ENCODE measurements at places on chromosomes 7 and 10.

DNA sequence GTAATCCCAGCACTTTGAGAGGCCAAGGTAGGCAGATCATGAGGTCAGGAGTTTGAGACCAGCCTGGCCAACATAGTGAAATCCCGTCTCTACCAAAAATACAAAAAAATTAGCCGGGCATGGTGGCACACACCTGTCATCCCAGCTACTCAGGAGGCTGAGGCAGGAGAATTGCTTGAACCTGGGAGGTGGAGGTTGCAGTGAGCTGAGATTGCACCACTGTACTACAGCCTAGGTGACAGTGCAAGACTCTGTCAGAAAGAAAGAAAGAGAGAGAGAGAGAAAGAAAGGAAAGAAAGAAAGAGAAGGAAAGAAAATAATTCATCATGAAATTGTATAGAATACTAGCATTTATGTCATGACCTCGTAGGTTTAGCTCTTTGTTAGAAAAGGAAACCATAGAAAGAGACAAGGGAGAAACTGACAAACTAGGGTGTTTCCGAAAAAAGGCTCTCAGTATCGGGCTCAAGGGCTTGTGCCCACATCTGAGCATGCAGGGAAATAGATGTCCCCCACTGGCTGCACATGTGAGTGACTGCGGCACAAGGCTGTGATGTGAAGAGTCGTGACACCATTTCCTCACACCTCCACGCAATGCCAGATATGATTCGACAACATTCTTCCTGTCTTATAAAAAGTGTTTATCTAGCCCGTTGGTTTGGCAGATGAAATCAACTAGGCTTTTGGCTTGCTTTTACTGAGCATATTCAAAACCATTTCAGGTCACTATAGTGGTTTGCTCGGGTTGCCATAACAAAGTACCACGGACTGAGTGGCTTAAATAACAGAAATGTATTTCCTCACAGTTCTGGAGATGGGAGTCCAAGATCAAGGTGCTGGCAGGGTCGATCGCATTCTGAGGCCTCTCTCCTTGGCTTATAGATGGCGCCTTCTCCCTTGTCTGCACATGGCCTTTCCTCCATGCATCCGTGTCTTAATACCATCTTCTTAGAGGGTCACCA, 2.0 kb downstream of the SRGN start:
- DNase-seq = no peak

DNA sequence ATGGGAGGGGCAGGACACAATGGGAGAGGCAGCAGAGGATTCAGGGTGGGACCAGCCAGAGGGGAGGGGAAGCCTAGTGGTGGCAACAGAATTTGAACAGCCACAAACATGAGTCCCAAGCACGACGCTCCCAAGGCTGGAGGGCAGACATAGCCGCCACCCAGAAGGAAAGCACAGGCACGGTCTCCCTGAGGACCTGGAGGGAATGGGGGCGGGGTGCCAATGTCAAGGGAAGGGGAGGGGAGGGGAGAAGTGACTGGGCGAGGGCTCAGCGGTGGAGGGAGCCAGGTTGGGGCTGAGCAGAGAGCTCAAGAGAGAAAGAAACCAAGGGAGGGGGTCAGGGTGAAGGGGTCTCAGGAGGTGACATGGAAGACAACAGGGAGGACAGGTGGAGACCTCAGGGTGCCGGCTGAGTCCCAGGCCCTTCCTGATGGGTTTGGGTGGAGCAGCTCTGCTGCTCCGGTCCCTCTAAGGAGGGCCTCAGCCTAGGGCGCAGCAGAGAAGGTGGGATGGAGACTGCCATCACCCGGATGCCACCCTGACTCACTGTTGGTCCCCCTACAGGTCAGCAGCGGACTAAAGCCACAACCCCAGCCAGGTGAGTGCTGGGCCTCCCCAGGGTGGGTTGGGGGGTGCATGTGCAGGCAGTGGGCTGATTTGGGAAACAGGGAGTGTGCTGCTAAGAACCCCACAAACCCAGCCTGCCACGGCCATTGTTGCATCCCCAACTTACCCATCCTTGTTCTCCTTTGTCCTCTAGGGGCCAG, 24.2 kb downstream of the PILRA start:
- DNase-seq = no peak

GRCh38 chr10:71998119-71998839, 34.1 kb downstream of the CHST3 start:
- no peak for DNase-seq

DNA sequence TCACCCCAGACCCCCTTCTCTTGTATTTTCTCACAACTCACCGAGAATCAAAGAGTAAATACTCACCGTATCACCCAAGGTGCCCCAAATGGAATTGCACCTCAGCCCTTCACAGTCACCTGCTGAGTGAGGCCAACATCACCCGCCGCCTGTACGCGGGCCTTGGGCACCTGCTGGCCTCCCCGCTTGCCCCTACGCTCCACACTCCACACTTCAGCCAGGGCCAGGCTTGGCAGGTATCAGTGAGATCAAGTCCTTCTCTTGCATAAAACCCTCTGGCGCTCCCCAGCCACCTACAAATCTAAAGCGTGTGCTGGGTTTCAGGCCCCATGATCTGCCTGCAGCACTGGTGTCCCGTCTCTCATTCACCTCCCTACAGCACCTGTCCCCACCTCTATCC, 300.6 kb downstream of the GFRA1 start:
- DNase-seq = no peak

DNA sequence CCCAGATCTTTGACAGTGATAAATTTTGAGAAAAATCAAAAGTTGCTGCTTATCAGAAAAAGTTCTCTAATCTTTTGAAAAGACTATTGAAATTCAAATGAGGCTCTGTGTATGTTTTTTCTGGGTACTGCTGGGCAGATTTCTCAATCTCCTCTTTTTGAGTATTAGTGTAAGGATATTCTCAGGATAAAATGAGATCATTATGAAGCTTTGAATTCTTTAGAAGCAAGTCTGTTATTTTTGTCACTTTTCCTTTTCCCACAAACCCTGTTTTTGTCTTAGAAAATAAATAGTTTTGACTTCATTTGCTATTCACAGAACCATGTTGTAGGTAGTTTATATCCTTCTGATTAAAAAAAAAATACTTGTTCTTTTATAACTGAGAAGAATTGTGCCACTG, 7.9 kb downstream of the STAM start:
- DNase-seq = no peak

DNA sequence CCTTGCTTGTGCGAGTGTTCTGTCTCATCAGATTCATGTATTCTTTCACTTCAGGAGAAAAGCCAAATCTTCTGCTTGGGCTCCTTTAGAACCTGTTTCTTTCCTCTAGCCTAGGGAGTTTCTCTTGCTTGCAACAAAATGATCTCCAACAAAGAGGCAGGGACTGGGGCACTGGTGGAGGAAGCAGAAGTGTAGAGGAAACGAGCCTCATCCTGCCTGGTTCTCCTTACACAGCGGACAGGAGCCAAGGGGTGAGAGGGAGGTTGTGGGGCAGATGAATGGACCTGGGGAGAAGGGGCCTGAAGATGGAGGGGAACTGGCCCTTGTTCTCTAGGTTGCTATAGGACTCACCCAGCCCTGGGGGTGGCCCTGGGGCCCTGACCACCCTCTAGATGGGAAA, 141.1 kb downstream of the PKD1L1 start:
- DNase-seq = no peak

DNA sequence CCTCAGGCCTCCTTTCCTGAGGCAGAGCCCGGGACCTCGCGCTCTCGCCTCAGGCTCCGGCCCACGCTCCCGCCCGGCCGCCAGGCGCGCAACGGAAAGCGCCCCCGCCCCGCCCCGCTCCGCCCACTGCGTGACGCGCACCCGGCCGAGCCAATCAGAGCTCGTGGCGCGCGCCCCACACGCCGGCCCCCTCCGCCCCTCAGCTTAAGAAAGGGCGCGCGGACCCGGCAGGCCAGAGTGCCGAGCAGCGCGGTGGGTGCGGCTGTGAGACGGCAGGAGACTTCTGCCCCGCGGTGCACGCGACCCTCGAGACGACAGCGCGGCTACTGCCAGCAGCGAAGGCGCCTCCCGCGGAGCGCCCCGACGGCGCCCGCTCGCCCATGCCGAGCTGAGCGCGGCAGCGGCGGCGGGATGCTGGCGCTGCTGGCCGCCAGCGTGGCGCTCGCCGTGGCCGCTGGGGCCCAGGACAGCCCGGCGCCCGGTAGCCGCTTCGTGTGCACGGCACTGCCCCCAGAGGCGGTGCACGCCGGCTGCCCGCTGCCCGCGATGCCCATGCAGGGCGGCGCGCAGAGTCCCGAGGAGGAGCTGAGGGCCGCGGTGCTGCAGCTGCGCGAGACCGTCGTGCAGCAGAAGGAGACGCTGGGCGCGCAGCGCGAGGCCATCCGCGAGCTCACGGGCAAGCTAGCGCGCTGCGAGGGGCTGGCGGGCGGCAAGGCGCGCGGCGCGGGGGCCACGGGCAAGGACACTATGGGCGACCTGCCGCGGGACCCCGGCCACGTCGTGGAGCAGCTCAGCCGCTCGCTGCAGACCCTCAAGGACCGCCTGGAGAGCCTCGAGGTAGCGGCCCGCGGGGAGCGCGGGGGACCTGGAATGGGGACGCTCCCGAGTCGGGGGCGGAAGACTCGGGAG, at the start of gene NPTX2:
NPTX2 (plus strand) TSS at position 235 of the 909 bp plus-strand sequence; CDS start at position 412, 177 bp downstream.
- DNase-seq = peak; percentile 62

GRCh38 chr10:54234832-54235231, 566.2 kb downstream of the PCDH15 start:
- no peak for DNase-seq

GRCh38 chr7:142626420-142627035, 122.7 kb upstream of the PRSS1 start:
- DNase-seq = peak; percentile 71

- no peak for DNase-seq
Observed at GRCh38 chr7:151283302-151283701, 34.8 kb upstream of the SMARCD3 start.

GRCh38 chr7:107494315-107494751, 24.5 kb downstream of the GPR22 start:
- no peak for DNase-seq

- no peak for DNase-seq
Observed at GRCh38 chr10:31620226-31621151, 301.5 kb downstream of the ZEB1 start.

DNA sequence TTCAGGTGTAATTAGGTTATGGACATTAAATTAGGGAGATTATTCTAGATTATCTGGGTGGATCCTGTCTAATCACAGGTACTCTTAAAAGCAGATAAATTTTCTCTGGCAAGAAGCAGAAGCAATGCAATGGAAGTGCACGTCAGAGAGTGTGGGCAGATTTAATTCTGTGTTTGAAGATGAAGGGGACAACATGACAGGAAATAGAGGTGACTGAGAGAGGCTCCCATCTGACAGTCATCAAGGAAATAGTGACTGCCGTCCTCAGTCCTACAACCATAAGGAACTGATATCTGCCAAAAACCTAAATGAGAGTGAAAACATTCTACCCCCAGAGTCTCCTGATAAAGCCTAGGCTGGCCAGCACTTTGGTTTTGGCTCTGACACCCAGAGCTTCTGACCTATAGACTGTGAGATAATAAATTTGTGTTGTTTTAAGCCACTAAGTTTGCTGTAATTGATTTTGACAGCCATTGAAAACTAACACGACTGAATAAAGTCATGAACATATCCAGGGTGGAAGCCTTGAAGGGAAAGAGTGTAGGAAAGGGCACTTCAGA, 30.5 kb upstream of the DDX50 start:
- no peak for DNase-seq

- DNase-seq = peak; percentile 54
Observed at GRCh38 chr7:106462365-106462859, 177.6 kb upstream of the NAMPT start.

DNA sequence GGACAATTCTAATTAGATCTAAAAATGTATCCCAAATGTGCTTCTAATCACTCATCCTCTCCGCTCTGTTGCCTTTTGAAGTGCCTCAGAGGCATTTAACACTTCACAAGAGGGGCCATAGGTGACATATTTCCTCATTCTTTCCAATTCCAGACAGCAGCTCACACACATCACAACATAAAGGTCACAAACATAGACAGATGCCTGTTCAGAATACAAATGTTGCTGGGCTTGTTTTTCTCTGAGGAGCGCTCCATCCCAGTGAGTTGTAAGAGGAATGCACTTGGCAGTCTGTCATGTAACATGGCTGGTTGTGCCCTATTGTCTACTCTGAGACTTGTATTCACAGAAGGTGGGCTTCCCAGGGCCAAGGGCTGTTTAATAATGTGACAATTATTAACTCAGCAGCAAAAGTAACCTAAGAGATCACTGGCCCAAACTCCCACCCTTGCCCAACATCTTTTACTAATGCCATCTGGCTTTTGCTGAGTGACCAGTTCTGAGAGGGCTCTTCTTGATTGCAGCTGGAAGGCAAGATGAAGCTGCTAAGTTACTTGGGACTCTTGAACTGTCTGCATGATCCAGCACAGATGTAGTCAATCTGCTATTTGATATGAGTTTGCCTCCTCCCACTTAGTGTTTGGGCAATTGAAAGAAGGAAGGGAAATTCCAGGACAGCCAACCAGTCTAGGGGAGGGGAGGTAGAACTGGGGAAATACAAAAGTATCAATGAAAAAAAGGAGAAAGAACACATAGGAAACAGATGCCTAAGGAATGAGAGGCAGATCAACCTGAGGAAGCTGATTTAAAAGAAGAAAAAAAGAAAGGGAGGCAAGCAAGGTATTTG, 13.6 kb downstream of the PON2 start:
- DNase-seq = no peak

DNA sequence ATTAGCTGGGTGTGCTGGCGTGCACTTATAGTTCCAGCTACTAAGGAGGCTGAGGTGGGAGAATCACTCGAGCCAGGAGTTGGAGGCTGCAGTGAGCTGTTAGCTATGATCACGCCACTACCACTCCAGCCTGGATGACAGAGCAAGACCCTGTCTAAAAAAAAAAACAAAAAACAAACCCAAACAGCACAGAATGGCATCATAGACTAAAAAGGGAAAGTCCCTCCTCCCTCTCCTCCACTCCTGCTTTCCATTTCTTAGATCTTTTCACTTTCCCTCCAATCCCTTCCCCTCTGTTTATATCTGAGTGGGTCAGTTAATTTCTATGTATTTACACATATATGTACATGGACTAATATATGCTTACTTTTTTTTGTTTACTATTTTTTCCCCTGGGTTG, 10.4 kb upstream of the PIP4K2A start:
- DNase-seq = no peak

DNA sequence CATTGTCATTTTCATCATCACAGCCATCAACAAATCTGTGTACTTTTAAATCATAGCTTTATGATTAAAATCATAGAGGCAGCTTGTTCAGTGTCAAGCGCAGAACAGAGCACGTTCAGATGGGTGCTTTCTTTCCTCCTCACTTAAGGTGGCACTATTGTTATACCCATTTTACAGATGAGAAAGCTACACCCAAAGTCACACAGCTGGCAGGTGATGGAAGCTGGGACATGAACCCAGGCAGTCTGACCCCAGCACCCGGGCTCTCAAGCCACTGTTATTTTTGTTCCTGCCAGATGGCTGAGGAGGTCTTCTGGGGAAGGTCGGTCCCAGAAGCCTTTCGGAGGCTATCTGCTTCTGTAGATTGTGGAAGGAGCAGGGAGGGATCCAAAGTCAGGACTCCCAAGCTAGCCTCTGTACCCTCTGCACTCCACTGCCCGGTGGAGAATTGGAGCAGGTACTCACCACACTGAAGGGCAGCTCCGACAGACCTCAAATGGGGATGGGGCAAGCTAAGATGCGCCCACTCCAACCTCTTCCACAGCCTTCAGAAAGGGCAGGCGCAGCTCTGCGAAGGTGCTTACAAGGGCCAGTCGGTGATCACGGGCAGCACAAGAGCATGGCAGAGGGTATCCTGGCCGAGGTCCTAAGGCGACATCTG, 610 bp downstream of the AVPI1 start:
- DNase-seq = no peak
